ENCODE measurements at places on chromosomes 7 and 10. TPM values are rescaled to one million over a fixed set of nuclear protein-coding genes. Genes with fewer than 3 reads are reported as not detected.

The OR2A7 gene
- not detected for total RNA-seq

The WIPF3 gene
- total RNA-seq = 1.3 TPM

The STAG3 gene
- 1.6 TPM for total RNA-seq

The TSPAN33 gene
- 13.4 TPM for total RNA-seq
